NCI-H460 (cell line): ENCODE measurements at places on chromosomes 6 and 20. TPM values are rescaled to one million over a fixed set of nuclear protein-coding genes. Genes with fewer than 3 reads are reported as not detected.

GRCh38 chr6:48957781-48958180, 505.3 kb downstream of the MMUT start:
- DNase-seq: no peak

DNA sequence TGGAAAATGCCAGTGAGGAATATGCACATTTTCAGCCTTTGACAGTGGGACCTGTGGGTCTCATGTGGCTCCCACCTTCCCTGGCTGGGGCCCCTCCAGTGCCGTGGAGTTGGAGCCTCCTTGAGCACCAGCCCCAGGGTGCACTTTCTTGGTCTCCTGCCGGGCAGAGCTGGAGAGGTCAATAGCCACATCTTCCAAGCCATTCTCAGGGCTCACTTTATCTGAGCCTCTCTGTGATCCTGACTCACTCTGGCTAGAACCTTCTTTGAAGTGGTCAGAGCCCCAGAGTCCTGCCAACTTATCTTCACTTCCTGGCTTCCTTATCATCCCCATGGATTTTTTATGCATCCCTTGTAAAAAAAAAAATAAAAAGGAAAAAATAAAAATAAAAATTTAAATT, 5.7 kb downstream of the VSX1 start:
- DNase-seq: no peak

DNA sequence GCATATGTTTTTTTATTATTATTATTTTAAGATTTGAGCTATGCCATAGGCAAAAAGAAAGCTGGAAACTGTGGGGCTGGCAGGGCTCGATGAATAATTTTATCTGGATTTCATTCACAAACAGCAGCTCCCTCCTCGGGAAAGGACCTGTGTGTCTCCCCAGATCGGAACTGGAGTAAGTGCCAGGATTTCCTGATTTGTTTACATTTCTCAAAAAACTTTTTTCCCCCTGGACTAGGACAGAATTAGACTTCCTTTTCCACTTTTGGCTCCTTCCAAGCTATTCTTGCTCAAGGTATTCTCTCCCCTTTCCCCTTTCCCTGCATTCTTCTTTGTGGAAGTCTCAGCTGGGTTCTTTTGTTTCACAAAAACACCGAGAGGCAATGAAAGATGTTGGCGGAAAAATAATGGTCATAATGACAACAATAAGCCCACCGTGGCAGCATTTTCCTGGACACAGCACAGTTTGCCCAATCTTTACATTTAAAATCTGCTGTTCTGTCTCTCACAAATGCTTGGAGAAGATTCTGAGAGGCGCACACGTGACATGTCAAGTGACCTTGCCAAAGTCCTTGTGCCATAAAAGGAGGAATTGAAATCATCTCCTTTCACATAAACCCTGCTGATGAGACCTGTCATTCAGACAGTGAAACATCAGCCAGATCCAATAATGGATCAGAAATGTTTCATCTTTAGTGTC, 85.8 kb upstream of the PREP start:
- no peak for DNase-seq

The C20orf144 gene
- not detected in 2 replicates for total RNA-seq
